Stimulated activated CD4-positive, alpha-beta T cell treated with anti-CD3 and anti-CD28 coated beads, Interleukin-1b, Interleukin-23, amount 100 ng/mL, for 4 hours (primary cell): ENCODE measurements at places on chromosomes 11 and 22.

- DNase-seq = no peak
These were observed 161.3 kb upstream of the UBASH3B start for GRCh38 chr11:122494221-122494620.

DNA sequence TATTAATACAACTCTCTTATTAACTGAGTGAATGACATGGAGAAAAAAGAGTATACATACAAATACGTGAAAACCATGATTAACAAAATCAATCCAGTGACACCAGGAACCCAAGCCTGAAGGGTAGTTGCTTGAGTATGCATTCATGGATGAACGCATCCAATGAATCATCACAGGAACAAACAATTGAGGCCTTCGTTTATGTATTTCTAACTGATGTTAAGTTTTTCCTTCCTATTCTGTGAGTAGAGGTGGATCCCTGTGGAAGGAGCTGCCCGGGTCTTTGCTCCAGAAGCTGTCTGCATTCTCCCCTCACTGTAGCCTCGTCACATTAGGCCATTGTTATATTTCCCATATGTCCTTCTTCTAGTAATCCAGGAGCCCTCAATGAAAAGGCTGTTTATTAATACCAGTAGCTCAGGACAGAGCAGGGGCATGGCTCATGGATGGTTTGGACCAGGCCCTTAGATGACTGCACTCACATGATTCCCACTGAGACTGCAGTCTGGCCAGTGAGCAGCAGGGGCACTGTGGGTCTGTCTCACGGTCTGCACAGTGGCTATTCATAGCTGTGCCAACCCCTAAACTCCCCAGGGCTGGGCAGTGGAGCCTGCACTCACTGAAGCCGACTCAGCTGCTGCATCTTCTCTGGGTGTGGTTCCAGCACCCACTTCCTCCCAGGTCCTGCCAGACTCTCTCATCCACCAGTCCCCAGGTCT is 128.1 kb upstream of the TOP3B start:
- DNase-seq = no peak

DNA sequence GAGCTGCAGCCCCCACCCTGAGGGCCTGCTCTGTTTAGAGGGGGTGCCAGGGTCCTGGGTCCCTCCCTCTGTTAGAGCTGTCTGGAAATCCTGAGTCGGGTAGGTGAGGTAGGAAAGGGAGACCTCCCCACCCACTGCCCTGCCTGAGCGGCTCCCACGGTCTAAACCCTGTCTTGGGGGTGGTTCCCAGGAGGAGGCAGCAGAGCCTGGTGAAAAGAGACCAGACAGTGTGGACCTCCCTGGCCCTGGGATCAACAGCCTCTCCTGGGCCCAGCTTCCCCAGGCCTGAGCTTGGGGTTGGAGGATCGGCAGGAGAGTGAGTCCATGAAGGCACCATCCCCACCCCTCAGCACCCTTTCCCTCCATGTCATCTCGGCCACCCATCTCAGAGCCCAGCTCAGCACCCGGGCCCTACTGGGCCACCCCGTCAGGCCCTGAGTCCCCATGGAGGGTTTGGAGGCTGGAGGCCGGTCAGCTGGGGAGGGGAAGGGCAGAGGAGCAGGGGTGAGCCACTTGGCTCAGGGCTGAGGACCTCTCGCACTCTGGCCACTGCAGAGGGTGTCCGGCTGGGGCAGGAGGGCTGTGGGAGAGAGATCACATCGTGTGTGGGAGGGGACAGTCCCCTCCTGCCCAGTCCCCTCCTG is 37.2 kb downstream of the RTN4R start:
- no peak for DNase-seq

DNA sequence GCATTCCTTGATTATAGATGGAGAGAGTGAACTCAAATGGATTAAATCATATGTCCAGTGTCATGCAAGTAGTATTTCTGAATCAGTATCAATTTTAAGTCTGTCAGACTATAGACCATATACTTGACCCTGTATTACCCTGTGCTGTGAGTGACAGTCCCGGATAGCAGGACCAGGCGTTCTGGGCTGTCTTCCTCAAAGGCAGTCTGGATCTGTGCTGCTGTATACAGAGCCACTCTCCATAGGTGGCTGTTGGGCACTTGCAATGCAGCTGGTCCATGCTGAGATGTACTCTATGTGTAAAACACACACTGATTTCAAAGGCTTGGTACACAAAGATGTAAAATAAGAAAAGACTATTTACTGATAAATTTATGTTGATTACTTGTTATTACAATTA is 294.3 kb downstream of the OPCML start:
- no peak for DNase-seq

DNA sequence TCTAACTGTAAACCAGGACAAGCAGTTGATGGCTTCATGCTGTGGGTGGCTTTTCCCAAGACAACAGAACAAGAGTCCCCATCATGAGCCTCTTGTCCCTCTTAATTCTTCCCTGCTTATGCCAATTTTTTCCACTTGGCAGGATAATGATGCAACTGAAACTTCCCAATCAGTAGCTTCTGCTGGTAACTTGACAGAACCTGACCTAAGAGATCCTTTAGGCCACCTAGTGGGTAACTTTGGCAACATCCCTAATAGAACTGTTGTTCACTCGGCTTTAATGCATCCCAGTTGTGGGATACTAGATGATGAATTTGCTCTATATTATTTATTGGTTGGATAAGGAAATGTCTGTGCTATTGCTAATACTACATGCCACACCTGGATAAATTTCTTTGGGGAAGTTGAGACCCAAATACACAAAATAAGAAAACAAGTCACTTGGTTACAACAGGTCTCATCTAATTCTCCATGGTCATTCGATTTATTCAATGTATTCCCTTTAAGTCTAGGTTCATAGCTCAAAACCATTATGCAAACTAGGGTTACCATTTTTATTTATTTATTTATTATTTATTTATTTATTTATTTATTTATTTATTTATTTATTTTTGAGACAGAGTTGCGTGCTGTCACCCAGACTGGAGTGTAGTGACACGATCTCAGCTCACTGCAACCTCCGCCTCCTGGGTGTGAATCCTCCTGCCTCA is 41.4 kb upstream of the NFAM1 start:
- DNase-seq = no peak

DNA sequence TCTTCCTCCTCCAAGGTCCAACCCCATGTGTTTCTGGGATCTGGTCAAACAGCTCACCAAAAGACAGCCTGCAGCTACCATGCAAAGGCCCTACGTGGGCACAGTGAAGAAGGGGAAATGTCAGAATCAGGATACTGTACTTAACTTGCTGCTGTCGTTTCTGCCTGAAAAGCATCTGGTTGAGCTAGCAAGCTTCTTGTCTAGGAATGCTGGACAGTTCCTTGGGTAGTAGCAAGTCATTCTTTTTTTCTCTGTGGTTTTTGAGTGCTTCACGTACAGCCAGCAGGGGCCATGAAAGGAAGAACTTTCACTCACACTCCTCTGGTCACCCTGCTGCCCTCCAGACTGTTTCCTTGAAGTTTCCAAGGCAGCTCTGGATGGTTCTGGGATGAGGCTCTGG is 24.7 kb downstream of the RCOR2 start:
- DNase-seq = no peak

DNA sequence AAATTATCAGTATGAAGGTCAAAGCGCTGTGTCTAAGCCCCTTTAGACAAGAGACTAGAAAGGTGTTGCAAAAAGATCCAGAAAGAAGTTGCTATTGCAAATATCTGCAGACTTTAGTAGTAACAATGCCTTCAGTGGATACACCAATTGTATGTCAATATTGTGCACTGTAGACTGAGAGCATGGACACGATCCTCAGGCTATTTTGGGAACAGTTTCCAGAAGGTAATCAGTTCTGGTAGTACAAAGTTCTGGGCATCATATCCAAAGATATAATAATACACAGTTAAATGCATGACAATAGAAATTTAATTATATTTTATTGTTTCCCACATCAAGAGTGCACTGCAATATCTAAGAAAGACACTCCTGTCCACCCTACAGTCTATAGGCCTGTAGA is 84.1 kb upstream of the LUZP2 start:
- no peak for DNase-seq
